ENCODE measurements at places on chromosomes 6 and 20.

DNA sequence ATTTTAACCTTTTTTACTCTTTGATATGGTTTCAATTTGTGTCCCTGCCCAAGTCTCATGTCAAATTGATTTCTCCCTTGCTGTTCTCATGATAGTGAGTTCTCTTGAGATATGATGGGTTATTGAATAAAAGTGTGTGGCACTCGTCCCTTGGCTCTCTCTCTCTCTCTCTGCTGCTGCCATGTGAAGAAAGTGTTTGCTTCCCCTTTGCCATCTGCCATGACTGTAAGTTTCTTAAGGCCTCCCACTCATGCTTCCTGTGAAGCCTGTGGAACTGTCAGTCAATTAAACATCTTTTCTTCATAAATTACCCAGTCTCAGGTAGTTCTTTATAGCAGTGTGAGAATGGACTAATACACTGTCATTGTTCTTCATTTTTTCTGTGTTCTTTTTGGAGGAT lies 48.5 kb downstream of the LIN28B start:
- DNase-seq = no peak

DNA sequence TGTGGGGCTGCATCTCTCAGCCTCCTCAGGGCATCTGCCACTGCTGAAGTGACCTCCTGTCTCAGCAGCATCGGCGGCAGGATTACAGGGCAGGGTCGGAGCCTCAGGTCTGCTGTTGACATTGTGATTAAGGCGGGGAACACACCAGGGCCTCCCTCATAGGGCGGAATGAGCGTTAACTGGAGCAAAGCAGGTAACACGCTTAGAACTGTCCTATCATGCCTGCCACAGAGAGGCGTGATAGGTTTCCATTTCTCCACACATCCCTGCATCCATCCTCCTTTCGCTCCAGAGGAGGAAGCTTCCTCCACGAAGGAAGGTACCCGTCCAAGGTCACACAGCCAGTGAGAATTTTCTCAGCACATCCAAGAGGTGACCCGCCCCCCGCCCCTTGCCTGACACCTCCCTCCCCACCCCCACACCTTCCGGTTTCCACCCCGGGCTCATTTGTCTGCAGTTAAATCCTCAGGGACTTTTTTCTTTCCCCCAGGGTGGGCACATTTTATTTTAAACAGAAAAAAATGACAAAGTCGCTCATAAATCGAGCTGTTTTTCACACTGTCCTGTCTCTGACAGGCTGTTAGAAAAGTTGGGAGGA lies 200.8 kb downstream of the TFAP2C start:
- no peak for DNase-seq

DNA sequence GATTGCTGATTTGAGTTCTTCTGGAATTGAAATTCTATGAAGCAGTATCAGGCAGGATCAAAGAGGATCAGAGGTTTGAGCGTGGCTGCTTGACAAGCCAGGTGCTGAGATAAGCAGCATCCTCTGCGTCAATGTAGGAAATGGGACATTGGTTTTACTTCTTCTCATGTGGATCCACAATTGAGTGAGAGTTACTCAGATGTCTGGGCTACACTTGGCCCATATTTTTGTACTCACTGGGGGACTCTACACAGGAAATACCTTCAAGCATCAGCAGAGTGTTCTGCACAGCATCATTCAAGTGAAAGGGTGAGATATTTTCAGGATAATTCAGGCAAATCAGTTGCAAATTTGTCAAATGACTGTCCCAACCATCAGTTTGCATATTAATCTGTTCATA lies 613.9 kb upstream of the ARID1B start:
- no peak for DNase-seq

- no peak for DNase-seq
These were observed 16.7 kb upstream of the TTLL2 start for GRCh38 chr6:167308207-167308606.

GRCh38 chr6:140779991-140780596 lies 1352.6 kb upstream of the GJE1 start:
- DNase-seq = no peak

DNA sequence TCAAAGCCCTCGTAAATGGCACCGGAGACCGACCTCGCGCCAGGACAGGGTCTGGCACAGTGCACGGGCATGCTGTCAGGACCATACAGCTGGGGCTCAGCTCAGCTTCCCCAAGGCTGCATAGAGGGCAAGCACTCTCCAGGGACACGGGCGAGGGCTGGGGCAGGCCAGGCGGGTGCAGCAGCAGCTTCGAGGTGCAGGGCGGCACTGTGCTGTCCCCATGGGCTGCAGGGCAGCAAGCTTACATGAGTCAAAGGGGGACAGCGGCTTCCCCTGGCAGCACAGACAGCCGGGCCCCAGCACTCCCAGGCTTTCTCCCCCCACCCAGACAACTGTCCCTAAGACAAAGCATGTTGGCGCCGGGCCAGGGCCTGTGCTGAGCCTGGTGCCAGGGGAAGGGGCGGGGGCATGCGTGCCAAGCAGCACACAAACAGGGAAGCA lies 25.7 kb downstream of the PSMG4 start:
- no peak for DNase-seq

GRCh38 chr20:16314748-16315159 lies 258.5 kb downstream of the KIF16B start:
- no peak for DNase-seq

DNA sequence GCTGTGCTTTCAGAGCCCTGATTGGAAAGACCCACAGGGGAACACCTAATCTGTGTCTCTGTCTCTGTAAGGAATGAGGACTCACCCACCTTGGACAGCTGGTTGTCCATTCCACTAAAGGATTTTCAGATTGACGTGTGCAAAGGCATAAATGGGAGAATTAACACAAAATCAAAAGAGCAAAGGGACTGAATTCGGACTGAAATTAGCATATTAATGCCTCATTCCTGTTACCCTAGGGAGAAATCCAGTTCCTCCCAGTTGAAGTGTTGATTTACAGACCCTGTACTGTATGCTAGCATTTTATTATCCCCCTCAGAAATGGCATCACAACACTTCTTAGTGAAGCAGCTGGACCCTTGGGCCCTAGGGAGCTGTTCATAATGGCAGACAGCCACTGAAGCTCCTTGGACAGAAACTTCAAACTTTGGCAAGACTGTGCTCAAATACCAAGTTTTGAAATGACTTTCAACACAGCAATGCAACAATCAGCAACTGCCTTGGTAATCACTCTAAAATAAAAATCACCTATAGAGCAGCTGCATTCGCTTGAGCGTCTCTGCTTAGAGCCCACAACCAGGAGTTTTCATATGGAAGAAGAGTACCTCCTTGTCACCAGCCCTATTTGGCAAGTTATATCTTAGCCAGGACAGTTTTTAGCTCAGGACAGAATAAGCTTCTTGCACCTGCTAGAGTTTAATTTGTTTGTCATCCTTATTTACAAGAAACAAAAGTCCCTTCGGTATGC lies 118.1 kb downstream of the TRDN start:
- DNase-seq = no peak

DNA sequence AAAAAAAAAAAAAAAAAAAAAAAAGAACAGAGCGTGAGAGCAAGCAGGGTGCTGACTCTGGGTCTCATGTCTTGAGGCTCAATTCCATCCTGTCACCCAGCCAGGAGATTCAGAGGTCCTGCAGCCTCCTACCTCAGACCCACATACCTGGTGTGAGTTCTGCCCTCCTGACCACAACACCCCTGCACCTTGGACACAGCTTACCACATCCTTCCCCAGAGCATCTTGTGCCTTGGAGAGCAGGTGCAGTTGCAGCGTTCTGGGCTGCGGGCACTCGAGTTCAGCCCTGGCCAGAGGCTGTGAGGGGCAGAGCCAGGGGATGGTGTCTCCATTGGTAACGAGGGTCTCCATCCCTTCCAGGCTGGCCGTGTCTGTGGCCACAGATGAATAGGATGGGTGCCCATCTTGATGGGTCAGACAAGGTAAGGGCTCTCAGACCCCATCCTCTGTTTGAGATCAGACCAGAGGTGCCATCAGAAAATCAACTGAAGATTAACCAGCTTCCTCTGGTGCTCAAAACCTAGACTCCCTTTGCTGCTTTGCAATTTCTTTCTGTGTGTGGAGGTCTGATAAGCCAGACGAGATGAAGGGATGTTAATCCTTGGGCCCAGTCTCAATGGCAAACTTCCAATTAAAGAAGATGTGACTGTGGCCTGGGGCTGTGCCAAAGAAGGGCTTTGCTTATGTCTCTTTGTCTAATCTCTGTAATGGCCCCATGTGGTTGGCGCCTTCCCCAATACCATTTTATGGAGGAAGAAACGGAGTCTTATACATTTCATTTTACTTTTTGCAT lies 14.7 kb upstream of the ZNF831 start:
- DNase-seq = no peak

GRCh38 chr20:34941226-34941625 lies 14.4 kb downstream of the GSS start:
- no peak for DNase-seq

DNA sequence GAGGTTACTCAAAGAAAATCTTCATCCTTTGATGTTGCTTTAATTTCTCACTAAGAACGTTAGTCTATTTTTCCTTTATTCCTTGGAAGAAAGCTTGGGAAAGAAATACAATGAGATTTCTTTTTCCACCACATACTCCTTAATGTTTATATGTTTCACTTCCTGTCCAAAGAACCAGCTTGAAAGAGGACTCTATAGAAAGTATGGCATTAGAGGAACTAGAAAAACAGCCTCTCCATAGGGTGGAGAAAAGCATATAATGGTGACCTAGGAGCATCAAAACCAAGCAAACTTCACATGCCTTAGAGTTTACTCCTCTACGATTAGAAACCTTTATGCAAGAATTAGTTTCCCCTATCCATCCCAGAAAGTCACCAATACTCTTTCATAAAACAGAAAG lies 131.1 kb downstream of the OPRM1 start:
- DNase-seq = no peak

GRCh38 chr6:144844596-144844995 lies 559.5 kb downstream of the UTRN start:
- DNase-seq = no peak

GRCh38 chr20:37308086-37309050 lies 18.9 kb downstream of the MANBAL start:
- no peak for DNase-seq

DNA sequence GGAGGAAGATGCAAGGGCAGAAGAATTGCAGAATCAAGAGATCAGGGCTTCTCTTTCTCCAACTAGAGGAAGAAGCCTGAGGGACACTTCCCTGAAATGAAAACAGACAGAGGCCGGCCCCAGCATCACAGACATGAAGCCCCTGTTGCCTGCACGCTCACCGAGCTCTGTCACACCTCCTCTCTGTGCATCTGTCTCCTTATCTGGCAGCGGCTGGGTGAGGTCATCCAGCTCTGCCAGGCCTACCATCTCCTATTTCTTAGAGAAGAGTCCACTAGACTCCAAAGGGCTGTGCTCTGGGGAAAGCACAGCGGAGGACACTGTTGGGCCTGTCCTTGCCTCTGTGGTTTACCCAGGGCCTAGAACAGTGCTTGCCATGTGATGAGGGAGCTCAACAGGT lies 71.9 kb upstream of the MLN start:
- no peak for DNase-seq

- no peak for DNase-seq
These were observed 20.1 kb downstream of the JAG1 start for GRCh38 chr20:10653599-10654249.

DNA sequence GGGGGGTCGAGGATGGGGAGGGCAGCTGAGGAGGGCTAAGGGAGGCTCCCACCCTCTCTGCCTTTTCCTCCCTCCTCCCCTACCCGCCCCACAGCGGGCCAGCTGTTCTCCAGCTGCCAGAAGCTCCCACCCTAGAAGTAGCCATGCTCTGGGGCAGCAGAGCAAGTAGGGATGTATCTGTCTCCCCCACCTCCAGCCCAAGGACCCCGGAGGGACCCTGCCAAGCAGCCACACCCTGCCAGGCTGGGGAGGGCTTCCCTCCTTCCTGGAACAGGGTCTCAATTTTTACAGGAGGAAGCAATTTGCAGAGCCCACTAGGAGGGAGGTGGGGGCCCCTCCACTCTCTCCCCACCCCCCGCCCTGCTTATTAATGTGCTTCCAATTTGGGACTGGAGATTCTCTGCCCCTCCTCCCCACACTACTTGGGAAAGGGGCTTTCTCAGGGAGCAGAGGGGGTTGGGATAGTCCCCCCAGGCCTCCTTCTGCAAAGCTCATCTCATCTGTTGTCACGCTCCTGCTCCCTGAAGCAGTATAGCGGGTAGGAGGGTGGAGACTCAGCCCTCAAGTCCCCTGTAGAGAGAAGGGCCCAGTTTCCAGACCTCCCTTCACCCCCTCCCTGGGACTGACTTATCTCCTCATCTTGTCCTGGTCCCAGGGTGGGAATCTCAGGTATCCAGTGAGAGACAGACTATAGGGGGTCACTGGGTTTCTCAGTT lies 4.5 kb downstream of the TEAD3 start:
- DNase-seq = no peak

- no peak for DNase-seq
These were observed 63.0 kb downstream of the SNX5 start for GRCh38 chr20:17905544-17905943.

DNA sequence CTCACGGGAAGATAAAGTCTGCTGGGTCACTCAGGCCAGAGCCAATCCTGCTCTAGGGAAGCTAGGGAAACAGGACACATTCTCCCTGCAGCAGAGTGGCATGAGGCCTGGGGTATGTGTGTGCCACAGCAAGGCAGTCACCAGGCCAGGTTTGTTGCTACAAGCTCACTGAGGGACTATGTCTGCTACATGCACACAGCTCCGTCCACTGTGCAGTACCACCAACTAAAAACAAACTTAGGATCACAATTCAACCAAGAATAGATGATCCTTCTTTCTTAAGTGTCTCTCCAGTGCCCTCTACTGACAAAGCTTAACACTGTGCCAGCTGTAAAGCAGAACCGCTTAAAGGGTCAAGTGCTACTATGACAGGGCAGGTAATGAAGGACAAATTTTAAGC lies 192.5 kb downstream of the PTPRK start:
- DNase-seq = no peak

DNA sequence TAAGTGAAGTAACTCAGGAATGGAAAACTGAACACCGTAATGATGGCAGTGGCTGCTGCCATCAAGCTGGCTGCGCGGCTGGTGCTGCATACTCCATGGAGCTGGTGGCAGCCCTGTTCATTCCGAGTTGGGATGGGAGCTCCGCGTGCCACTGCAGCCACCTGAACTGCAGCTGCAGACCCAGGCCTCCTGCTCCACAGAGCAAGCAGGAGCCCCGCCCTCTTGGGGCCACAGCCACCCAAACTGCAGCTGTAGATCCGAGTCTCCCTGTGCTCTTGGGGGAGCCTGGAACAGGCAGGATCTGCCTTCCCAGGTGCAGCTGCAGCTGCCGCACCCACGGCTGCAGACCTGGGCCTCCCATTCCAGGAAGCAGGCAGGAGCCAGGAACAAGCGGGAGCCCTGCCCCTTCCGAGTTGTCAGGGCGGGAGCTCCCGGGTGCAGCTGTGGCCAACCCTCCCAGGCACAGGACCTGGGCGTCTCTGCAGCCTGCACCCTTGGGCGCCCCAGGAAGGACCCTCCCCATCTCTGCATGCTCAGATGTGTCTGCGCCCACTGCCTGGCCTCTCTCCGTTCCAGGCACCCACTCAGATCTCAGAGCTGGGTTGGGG lies 120.2 kb downstream of the GMPR start:
- no peak for DNase-seq

DNA sequence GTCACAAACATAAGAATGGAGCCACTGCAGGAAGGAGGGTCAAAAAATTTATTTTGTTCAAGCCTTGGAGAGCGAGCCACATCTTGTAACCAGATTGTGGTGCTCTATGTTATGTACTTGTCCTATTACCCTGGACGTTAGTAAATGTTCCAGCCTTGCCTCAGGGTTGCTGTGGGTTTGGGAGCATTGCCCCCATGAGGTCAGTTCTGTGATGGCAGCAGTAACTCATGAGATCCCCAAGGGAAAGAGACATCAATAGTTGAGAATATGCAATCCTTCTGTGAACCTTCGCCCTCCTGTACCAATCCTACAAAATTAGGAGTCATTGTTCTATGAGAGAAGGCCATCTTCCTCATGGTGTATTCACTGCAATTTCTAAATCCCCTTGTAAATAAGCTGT lies 16.4 kb upstream of the CFAP206 start:
- DNase-seq = no peak
